ENCODE measurements at places on chromosomes 5 and 9.

DNA sequence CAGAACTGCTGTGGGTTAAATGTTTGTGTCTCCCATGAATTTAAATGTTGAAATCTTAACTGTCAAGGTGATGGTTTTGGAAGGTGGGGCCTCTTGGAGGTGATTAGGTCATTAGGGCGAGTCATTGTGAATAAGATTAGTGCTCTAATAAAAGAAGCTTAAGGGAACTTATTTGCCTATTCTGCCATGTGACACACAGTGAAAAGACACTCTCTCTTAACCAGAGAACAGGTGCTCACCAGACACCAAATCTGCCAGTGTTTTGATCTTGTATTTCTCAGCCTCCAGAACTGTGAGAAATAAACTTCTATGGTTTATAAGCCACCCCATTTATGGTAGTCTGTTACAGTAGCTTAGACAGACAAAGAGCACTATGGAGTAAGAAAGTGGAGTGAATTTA, 117.9 kb upstream of the SV2C start:
- DNase-seq, result no peak

DNA sequence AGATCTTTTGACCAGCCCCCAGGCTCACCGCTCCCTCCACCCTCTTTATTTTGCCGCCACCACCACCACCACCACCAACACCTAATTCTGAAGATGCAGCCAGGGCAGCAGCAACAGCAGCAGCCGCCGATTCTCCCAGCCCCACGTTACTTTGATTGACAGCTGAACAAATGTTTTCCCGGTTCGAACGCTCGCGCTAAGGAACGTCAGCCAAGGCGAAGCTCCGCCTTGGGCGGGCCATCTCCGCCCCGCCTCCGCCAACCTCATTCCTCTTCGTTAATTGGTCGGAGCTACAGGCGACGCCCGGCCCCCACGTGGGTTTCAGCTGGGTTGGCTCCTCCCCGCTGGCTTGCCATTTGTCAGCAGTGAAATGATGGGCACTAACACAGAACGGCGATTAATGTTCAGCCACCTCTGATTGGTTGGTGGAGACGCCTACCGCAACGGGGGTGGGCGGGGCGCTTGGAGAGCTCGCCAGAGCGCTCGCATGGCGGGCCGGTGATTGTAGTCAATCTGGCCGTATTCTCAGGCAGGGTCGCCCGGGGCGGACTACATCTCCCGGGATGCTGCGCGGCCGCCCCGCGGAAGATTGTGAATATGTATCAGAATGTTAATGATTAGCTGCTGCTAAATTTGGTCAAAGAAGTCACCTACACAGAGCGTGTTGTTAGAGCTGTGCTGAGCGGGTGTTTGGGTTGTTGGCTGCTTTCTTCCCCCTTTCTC, at the start of gene TLE4:
Gene TLE4, plus strand, starts transcription at position 657 of the 723 bp plus-strand sequence. CDS start 826 bp downstream, outside the sequence.
- peak; percentile 99 for DNase-seq

DNA sequence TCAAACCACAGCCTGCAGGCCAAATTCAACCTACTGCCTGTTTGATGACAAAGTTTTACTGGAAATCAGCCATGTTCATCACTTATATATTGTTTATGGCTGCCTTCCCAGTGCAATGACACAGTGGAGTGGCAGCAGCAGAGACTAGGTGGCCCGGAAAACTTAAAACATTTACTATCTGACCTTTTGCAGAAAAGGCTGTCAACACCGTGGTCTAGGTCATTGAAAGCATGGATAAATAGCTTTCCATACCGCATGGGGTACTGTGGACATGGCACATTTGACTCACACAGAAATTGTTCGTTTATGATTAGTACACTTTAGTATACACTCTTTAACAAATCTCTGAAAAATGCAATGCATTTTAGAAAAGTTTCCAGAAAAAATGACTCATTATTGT, 298.3 kb upstream of the EFNA5 start:
- DNase-seq, result no peak

- no peak for DNase-seq
These were observed 987 bp downstream of the FBXW5 start for GRCh38 chr9:136943291-136944211.

- no peak for DNase-seq
These were observed 80.2 kb upstream of the ZNF169 start for GRCh38 chr9:94178927-94179326.

- no peak for DNase-seq
These were observed 170.8 kb upstream of the FBN2 start for GRCh38 chr5:128708841-128709240.

DNA sequence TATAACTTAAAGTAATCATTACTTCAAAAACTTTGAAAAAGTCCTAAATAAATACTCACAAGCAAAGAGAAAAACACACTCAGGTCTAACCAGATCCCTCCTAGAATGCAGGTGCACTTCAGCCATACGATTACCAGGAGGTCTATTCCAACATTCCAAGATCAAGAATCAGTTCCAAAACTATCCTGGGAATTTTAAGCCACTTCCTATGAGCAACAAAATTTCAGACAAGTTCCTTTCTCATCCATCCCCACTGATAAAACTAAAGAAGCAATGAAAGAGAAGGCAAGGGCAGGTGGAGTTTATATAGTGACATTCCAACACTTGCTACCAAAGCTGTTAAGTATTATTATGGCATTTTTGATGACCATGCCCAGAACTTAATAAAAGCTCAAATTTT, 29.6 kb downstream of the MLLT3 start:
- no peak for DNase-seq

GRCh38 chr9:122016309-122016708, 76.8 kb downstream of the TTLL11 start:
- DNase-seq, result no peak

DNA sequence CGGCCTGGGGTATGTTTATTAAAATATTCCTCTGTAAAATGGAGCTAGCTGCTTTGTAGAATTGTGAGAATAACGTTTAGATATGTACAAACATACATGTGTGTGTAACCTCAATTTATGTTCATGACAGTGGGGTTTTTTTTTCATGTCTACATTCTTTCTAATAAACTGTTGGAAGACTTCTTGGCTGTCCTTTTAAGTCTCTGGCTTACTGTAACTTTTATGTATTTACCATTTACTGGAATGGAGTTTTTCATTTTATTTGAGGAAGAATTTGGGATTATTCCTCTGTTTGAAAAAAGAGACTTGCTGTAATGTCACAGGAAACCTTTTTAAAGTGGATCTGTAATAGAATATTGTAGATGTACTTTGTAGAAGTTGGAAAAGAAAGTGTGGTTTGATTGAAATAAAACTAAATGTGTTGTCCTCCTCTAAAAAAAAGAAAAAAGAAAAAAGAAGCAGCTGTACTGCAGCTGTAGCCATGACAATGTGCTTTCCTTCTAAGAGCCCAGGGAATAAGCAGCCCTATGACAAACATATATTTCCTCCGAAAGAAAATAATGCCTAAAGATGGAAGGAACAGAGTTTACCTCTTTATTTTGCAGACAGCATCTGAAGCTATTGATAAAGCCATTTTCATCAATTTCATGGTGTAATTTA, 71.2 kb upstream of the FREM1 start:
- no peak for DNase-seq

DNA sequence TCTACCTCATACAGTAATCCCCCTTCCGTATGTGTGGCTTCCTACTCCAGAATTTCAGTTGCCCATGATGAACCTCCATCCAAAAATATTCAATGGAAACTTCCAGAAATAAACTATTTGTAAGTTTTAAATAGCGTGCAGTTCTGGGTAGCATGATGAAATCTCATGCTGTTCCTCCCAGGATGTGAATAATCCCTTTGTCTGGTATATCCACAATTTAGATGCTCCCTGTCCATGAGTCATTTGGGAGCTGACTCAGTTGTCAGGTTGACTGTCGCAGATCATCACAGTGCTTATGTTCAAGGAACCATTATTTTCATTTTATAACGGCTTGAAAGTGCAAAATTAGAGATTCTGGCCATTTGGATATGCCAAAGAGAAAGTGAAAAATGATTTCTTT, 290.1 kb upstream of the CDH9 start:
- no peak for DNase-seq

GRCh38 chr5:165161204-165161603, 1655.8 kb downstream of the MAT2B start:
- no peak for DNase-seq

- no peak for DNase-seq
These were observed 9.5 kb upstream of the BARHL1 start for GRCh38 chr9:132572921-132573320.

- DNase-seq, result no peak
These were observed 69.0 kb downstream of the SHC3 start for GRCh38 chr9:89109666-89110065.

- DNase-seq, result no peak
These were observed 164.7 kb downstream of the DOCK2 start for GRCh38 chr5:169801781-169802180.

GRCh38 chr5:54159893-54160195, 150.5 kb downstream of the ARL15 start:
- no peak for DNase-seq

- no peak for DNase-seq
These were observed 58.7 kb upstream of the TNFSF8 start for GRCh38 chr9:114988962-114989599.

DNA sequence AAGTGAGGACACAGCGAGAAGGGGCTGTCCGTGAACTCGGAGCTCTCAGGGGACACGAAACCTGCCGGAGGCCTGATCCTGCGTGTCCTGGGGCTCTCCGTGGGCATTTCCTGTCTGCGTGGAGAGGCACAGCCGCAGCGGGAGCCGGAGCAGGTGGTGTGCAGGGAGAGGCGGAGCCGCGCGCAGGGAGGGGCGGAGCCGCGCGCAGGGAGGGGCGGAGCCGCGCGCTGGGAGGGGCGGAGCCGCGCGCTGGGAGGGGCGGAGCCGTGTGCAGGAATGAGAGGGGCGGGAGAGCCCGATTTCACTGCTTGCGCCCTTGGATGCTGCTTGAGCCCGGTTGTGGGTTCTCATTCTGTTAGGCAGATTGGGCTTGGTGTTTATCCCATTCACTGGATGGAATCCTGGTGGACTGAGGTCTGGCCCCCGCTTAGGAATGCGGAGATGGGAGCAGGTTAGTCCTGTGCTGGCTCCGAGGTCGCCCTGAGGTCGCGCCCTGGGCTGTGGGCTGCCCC, 26.7 kb downstream of the NDUFS6 start:
- DNase-seq, result no peak

- no peak for DNase-seq
These were observed 20.1 kb upstream of the SLC25A48 start for GRCh38 chr5:135814316-135814715.

DNA sequence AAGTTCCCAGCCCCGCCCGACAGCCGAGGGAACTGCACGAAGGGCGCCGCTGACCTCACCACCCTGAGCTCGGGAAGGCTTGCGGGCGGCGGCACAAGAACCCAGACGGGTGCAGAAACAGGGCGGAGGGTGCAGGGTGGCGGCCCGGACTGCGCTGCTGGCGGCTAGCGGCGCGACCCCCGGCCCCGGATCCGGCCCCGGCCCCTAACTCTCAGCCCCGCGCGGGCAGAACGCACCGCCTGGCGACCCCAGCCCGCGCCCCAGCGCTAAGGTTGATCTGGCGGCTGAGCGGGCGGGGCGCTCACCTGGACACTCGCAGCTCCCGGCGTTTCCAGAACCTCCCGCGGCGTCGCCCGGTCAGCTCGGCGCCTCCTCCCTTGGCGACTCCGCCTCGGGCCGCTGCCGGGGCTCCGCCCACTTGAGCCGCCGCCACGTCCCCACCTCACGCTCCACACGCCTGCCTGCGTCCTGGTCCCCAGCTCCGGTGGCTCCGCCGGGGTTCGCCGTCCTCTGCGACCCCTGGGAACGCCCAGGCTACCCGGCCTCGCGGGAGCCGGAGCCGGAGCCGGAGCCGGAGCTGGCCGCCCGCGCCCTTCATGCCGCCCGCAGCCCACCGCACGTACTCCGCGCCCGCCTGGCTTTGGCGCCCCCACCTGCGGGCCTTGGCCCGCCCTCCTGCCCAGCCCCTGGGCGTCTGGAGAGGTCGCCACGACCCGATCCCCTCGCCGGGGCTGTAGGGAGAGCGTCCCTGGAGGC, at the start of gene P4HA2:
Gene P4HA2, minus strand, starts transcription at position 369 of the 756 bp plus-strand sequence. CDS start 9,227 bp downstream, outside the sequence.
- DNase-seq, result no peak

DNA sequence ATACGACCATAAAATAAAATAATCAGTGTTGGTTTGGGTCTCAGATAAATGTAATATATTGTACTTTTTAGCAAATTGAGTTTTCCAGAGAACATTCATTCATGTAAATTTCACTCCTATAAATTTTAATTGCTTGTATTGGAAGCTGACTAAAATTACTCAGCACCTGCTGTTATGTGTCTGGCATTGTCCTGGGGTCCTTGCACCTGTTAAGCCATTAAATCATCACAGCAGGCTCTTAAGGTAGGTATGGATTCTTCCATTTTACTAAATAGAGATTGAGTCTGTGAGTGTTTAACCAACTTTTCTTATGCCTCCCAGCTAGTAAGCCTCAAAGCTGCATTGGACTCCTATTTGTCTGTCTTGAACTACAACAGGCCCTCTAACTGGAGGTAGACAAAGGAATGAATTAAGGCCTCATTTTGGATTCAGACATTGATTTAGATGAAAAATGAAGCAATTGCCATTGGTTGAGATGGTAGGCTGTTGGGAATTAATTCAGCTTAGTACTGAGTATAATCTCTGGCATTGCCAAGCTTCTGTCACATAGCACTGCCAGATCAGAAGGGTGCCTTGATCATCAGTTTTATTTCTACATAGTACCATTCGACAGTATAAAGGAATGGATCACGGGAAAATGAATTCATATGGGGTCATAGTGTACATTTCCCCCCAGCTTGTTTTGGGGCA, 78.9 kb downstream of the PARP8 start:
- no peak for DNase-seq

- DNase-seq, result no peak
These were observed 63.1 kb downstream of the UGCG start for GRCh38 chr9:111959468-111960359.

DNA sequence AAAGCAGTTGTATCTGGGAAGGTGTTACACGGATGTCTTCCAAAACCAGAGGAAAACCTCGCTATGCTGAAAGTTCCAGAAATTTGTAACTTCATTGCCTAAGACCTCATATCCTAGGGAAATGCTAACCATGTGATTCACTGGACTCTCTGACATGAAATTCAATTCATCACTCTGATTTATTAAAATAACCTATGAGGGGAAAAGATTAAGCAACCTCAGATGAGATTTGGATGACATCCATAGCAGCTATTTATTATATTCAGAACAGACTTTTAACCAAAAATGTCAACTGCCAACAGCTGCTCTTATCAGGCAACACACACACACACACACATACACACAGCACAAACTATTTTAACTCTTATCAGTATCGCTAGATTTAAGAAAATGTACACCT, 1006.4 kb upstream of the CTNND2 start:
- DNase-seq, result no peak

DNA sequence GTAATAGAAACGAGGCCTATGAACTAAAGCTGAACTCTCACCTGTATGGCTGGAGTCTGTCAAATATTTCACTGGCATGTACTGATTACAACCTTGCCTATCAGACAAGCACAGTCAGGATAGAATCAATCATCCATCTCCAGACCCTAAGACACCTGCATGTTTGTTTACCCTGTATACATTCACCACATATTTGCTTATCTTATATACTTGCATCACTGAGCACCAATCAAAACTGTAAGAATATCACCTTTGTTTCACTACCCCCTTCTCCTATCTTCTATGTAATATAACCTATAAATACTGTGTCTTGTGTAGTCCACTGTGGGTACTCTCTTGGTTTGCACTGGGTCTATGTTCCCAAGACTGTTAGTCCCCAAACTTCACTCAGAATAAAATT, 1085.7 kb downstream of the TAF11L14 start:
- no peak for DNase-seq

- no peak for DNase-seq
These were observed 17.5 kb downstream of the ADAM19 start for GRCh38 chr5:157558041-157558595.

GRCh38 chr5:98416541-98416940, 356.9 kb upstream of the RGMB start:
- DNase-seq, result no peak

All from esophagus squamous epithelium (tissue), 5 donors.